ENCODE measurements at places on chromosomes 4 and X.

- no peak for ATAC-seq
Measured at GRCh38 chr4:42018451-42018850, 28.1 kb downstream of the SLC30A9 start.

- ATAC-seq: peak; percentile 95
Measured at GRCh38 chr4:76781698-76782595, 116.0 kb downstream of the SOWAHB start.

- ATAC-seq: no peak
Measured at GRCh38 chr4:30744386-30744785, 24.2 kb downstream of the PCDH7 start.

- ATAC-seq: no peak
Measured at GRCh38 chr4:16791460-16791859, 107.0 kb downstream of the LDB2 start.

GRCh38 chrX:7926501-7926900, 712 bp downstream of the PNPLA4 start:
- ATAC-seq: no peak

DNA sequence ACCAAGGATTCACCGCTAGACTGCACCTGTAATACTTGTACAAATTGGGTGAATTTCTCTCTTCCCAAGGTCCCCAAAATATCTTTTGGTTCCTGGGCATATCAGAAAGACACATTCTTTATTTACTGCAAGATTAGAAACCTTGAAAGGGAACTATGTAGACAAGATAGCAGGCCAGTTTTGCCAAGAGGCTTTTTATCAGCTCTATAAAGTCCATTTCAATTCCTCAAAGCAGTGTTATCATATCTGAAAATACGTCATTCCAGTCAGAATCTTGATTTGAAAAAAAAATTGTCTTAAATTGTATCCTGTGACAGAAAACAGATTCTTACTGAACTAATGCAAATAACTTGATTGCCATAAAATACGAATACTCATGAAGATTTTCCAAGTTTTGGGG, 37.0 kb upstream of the NSG1 start:
- no peak for ATAC-seq

DNA sequence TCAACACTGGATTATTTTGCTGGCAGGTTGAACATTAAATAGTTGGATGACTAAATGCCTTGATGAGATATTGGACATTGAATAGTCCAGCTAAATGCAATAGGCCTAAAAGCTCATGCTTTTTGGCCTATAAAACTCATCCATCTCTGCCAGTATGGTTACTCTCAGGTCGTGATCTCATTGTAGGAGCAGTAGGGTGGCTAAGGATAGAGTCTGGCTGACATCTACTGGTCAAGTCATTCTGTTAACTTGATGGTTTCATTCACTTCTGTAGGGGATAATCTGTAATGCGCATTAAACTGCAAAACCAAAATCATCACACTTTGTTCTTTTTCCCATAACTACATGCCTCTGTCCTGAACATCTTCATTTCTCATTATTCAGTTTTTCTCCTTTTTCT, 227.0 kb downstream of the DKK2 start:
- ATAC-seq: no peak

DNA sequence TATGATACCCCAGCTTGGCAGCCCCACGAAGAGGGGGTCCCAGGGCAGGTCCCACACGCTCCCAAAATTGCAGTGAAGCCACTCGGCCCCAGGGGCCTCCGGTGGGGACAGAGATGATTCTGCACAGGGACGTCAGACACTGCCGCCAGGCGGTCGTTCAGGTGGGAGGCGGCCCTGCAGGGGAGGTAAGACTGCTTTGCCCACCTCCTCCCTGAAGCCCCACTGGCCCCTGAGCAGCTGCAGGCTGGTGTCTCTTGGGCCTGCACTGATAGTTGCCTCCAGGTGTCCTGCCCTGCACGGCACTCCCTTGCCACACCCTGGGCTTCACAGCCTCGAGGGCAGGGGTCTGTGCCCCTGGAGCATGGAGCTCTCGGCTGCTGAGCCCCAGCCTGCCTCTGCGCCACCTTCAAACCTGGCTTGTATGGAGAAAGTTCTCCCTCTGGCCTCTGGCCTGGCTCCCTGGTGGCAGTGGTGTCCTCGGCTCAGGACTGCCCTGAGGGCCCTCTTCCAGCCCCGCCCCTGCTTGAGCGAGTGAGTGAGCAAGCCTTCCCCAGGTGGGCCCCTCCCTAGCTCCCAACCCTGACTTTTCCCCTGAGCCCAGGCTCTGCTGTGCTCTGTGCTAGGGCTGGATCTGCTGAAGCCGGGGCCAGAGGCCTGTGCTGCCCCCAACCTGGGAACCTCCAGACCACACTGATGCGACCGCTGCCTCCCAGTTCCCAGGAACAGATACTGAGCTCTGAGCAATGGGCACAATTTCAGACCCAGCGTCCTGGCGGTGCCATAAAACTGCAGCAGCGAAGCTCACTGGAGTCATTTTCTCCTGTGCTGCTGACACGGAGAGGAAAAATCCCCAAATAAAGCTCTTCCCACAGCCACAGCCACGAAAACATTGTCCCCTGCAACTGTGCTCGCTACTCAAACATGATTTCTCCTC, 16.1 kb downstream of the ADRA2C start:
- no peak for ATAC-seq

DNA sequence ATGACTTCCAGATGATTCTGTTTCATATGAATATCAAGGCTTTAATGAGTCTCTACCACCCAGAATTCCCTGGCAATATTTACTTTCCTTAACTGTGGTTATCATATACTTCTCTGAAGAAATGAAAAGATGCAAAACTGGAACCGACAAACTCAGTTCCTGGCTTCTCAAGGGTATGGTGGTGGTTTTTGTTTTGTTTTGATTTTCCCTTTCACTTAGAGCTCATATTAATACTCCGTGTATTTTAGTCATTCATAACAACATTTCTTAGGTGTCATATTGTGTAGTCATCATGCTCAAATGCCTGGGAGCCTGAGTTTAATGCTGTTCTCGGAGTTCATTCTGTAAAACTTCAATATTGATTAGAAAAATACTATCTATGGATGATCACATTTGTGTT, 665 bp downstream of the TRPC5OS start:
- ATAC-seq: no peak

DNA sequence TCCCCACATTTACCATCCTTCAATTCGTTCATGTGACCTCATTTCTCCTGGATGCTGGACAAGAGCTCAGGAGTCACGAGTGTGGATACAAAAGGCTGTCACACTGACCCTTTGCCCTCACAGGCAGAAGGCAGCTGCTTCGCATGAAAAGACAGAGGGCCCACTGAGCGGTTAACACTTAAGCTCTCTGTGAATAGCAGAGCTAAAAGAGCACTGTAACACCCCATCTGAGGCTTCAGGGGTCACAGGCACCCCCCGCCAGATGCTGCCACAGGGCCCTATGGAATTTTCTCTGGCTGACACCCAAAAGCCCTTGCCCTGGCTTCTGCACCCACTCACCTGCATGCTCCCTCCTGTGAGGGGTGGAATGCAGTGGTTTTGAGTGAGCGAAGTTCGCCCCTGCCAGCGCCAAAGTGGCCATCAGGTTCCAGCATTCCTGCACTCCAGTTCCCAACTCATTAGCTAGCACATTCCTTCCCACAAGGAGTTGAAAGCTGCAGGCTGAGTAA, 360.9 kb downstream of the PPP3CA start:
- ATAC-seq: no peak

- ATAC-seq: no peak
Measured at GRCh38 chr4:173998471-173999144, 284.9 kb downstream of the FBXO8 start.

DNA sequence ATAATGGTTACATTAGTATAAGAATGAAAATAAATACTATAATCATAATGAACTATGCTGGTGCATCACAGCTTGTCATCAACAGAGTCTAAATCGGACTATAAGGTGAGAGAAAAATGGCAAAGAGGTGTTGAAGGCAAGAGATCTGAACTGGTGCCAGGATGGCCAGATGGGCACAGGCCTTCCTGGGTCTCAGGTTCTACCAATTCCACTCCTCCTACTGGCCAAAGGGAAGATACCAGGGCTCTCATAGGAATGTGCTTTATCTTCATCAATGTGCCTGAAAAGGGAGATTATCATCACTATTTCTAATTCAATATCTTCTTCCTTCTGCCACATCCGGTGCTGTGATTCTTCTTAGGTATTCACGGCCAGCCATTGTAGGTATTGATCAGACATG, 107.6 kb downstream of the GASK1B start:
- ATAC-seq: no peak

DNA sequence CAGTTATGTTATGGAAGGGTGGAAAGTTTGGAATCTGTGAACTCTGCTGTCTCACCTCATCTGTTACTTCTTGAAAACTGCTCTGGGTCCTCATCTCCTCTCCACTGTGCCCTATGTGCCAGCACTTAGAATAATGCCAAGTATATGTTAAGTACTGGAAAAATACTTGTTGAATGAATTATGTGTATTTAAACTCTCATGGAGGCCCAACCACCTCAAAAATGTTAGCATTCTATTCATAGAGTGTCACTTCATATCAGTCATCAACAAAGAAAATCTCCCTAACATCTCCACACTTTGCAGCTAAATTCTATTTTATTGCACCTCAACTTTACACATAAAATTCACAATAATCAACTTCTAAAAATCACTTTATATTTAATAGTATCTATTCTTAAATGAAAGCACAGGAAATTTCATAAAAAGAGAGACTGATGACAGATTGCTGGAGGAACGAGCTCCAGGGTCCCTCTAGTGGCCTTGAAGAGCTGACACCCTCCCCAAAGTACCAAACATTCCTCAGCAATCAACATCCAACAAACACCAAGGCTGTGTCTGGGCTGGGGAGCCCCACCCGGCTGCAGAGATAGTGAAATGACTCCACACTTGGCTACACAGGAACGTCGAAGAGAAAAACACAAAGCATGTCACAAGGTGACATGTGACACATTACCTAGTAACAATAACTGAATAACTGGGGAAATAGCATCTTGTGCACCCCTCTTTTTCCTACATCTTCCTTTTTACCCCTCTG, 45.8 kb downstream of the SLC39A8 start:
- no peak for ATAC-seq

DNA sequence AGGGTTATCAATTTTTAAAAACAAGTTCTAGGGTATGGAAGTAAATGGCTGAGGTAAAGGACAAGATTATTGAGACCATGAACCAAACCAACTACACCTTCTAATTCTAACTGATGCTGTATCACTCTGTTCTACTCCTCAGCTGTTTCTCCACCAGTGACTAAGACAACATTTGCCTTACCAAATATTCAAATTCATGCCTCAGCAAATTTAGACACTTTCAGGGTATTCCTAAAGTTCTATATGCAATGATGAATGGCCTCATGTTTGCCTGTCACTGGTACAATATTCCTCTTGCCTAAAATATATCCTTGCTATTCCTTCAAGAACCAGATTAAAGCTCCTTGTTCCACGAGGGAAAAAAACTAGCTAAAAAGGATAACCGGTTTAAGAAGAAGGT, 5.0 kb downstream of the RPL9 start:
- ATAC-seq: no peak

DNA sequence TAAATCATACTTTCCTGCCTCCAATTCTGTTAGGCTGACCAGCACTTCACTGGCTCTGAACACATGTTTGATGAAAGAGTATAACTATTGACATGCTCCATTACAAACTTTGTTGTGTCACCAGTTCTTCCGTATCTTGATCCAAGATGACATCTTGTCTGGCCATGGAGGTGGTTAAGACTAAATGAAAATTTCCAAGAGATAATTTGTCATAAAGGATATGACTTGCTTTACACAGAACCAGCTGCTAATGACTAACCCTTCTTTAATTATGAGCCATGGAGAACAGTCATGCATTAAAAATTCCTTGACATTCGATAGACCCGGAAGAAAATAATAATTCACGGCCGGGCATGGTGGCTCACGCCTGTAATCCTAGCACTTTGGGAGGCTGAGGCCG, 17.7 kb upstream of the N4BP2 start:
- ATAC-seq: peak; percentile 96

DNA sequence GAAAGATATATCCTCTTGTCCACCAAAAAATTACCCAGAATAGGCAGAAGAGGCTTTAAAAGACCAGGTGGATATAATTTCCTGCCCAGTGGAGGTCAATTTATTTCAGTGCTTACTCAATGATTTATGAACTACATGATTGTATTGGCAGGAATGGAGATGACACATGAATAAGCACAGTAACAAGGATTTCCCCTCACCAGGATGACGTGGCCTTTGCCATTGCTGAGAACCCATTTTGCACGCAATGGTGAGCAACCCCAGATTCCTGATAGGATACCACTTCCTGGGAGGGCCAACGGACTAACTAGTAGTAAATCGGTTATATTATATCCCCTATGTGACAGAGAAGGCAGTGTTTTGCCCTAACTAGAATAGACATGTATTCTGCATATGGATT, 11.6 kb upstream of the TTC29 start:
- ATAC-seq: no peak

DNA sequence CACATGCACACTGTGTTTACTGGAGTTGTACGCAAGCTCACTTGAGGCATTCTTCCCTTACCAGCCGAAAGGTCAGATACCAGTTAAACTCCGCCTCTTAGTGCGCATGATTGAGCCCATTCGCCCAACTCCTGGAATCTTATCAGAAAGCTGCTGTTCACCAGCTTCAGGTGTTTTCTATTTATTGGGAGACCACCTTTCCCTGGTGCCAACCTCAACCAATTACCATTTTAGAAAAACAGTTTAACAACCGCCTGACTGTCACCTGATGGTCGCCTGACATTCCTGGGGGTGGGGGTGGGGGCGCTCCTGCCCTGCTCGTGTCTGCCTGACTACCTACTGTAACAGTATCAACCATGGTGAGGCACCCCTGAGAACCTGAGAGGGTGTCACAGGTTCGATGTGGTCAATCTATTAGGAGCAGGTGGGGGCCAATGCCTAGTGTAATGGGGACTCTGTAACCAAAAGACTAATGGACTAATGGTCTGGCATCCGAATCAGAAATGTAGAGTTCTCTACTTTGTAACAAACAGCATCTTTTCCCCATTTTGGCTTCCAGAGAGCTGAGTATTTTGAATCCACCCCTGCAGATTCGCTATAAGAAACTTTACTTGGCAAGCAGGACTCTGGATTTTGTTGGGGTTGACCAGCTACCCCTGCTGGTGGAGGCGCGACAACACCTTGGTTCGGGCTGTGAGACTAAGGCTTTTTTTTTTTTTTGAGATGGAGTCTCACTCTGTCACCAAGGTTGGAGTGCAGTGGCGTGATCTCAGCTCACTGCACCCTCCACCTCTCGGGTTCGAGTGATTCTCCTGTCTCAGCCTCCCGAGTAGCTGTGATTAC, 58.2 kb upstream of the ZNF157 start:
- ATAC-seq: peak; percentile 74

GRCh38 chr4:174157106-174157607, 126.3 kb downstream of the FBXO8 start:
- no peak for ATAC-seq

GRCh38 chr4:147182041-147182440, 236.4 kb upstream of the TTC29 start:
- ATAC-seq: no peak

DNA sequence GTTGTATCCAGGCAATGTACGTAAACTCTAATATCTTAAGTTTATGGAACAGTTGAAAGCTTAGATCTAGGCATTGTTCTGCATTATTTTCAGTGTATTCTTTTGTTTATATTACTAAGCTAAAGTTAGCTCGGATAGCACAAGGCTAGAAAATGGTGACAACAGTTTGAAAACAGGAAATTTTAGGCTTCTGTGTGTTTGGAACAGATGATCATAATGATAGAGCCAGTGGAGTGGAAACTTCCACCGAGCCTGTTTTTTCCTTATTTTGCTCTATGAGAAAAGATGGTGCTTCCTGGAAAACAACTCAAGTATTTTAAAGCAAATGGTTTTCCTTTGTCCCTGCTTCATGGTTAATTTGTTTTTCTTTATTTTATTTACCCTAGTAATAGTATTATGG, 70.8 kb downstream of the GAB1 start:
- no peak for ATAC-seq

Data from esophagus mucosa (tissue), 1 donor.